ENCODE measurements at places on chromosomes 5 and 9.

DNA sequence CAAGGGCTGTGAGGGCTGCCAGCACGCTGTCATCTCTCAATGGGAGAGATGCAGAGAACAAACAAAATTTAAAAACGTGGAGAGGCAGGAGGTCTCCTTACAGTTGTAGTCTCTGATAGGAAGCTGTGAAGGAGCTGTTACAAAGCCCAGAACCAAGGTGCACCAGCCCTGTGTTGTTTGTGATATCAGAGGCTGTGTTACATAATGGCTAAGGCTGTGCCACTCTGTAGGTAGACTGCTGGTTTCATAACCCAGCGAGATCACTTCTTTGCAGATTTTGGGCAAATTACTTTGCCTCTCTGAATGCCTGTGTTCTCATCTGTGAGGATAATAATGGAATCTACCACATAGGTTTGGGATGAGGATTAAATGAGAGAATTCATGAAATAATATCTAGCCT, 1480.7 kb upstream of the WWC1 start:
- no peak for DNase-seq

GRCh38 chr5:37214550-37214949, 34.6 kb downstream of the CPLANE1 start:
- DNase-seq = no peak

DNA sequence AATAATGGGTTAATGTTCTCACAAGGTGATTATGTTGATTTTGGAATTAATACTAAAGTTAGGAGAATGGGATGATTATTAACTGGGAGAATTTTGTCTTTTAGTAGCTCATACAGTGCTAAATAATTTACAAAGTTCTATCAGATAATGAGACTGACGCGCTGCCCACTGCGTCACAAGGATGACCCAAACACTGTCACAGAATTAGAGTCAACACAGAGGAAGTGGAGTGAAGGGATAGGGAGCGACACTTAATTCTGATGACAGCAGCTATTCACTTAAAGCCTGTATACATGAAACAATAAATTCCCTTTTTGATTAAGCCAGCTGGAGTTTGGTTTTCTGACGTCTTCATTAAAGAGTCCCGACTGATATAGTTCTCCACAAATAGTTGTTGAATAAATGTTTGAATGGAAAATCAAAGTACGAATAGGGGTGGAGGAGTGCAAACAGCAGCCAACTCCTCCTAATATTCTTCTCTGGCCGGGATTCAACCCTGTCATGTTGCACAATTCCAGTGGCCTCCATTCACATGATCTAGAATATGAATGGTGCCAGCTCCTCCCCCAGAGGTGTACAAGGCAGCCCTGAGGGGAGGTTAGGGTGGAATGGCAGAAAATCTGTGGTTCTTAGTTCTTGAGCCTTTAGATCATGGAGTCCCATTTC, 140.3 kb downstream of the PCSK1 start:
- DNase-seq = no peak

DNA sequence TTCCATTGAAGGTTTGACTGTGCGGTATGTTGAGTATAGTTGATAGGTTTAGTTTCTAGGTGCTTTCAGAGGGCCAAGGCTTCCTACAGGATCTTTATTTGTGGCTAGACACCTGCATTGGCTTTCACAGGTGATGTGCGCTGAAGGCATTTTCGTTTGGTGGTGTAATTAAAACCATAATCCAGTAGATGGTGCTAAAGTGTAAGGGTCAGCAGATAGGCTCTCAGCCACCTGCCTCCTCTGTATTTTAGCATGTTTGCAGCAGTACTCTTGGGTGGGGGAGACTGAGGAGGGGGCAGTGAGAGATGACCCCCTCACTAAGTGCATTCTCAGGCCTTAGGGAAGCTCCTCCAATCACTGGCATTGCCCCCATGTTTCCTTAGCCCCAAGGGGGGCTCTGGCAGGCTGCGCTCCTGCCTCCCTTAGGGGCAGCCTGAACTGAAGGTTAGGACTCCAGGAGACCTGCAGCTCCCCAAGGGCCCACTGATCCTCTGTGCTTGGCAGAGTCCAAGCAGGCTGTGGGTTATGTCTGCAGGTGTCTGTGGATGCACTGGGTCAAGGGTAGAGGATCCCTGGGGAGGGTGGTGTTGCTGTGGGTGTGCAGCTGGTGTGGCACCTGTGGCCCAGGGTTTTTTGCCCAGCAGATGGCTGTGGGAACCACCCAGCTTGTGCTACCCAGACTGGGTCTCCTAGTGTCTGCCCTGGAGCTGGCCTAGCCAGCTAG, 23.4 kb downstream of the CDK20 start:
- DNase-seq = no peak

- no peak for DNase-seq
Measured at GRCh38 chr5:120640778-120641177, 176.7 kb downstream of the PRR16 start.

GRCh38 chr5:135242021-135242865, 156.8 kb downstream of the MACROH2A1 start:
- no peak for DNase-seq

DNA sequence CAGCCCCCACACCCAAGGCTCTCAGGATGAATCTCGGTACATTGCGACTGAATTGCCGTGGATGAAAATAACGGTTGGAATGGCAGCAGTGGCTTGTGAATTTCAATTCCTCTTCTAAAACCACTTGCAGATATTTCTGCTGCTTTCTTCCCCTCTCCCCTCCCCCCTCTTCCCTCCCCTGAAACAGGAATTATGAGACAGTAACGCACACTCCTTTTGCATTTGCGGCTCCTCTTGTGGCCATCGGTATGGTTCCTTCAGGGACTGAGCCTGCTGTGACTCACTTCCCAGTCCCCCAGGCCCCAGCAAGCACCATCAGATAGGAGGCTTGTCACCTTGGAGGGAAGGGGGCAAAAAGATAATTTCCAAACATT, 9.7 kb downstream of the DCANP1 start:
- no peak for DNase-seq

- peak; percentile 54 for DNase-seq
Measured at GRCh38 chr5:14872070-14872989, 752 bp upstream of the ANKH start.

DNA sequence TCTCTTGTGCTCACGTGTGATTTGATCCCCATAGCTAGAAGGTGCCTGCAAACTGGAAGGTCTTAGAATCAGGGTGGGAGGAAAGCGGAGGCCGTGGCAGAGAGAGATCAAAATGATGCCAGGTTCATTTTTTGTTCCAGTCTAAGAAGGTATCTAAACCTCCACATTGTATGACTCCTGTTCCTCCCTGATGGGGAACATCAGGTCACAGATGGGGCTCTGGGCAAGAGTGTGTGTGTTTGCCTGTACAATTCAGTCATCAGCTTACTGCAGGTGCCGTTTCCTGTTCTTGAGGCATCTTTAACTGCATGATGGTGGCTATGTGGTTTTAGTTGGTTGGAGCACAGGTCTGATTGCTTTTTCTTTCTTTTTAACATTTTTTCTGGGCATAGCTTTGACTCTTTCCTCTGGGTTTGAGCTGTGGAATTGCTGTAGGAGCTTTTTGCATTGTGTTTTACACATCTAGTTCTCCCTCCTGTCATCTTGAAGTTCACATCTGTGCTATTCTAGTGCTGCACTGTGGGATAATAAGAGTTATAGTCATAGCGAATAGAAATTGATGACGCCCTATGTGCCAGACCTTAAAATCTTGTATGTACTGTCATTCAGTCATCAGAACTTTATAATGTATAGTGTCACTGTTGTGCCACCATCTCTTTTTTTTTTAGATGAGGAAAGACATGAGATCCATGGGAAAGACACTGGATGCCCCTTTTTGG, 30.8 kb downstream of the ARHGAP26 start:
- no peak for DNase-seq

DNA sequence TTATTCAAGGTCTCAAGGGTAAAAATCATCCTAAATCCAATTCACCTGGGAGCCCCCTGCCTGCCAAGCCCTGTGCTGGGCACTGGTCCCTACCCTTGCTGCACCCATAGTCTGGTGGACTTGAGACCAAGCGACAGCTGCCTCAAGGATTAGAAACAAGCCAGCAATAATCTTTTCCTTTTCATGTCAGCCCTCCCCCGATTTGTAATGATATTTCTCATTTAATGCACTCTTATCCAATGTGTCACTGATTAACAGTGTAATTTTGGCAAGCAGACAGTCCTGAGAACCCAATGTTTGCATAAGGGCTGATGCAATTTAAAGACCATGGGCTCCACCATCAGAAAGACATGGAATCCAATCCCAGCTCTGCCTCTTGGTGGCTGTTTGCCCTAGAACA, 108.9 kb downstream of the ACTL7B start:
- no peak for DNase-seq

DNA sequence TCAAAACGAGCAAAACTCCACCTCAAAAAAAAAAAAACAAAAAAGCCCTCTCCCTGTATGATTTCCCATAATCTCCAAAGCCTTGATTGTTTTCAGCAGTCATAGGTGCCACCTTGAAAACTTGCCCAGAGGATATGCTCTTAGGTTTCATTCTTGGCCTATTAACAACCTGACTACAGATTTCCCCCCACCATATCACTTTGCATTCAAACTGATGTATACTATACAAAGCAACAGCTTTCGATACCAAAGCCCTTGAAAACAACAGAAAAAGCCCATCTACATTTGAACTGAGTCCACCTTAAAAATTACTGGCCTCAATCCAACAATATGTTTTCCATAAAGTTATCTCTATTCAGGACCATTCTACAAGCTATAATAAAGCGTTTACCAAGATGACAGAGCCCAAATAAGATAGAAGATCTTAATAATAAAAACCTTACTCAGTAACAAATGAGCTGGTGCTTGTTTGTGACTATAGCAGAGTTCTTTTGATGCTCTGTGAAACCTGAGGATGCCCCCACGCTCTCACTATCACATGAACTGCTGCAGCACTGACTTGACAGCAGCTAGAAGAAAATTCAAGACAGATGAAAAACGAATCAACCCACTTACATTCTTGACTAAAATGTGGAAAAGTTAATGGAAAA, 44.4 kb downstream of the FNBP1 start:
- DNase-seq = no peak

- no peak for DNase-seq
Measured at GRCh38 chr9:16484744-16485143, 385.7 kb downstream of the BNC2 start.

- no peak for DNase-seq
Measured at GRCh38 chr9:81132318-81132717, 557.0 kb downstream of the TLE1 start.

GRCh38 chr9:124216474-124217176, 41.1 kb upstream of the NEK6 start:
- DNase-seq = peak; percentile 30
